NCI-H446 (cell line): ENCODE measurements at places on chromosomes 7 and 10.

GRCh38 chr10:35347899-35348608 is 11.7 kb downstream of the CCNY start:
- no peak for DNase-seq

- DNase-seq, result no peak
These were observed 804.6 kb upstream of the ZWINT start for GRCh38 chr10:57165671-57166070.

- no peak for DNase-seq
These were observed 8.8 kb downstream of the FZD8 start for GRCh38 chr10:35633006-35633980.

DNA sequence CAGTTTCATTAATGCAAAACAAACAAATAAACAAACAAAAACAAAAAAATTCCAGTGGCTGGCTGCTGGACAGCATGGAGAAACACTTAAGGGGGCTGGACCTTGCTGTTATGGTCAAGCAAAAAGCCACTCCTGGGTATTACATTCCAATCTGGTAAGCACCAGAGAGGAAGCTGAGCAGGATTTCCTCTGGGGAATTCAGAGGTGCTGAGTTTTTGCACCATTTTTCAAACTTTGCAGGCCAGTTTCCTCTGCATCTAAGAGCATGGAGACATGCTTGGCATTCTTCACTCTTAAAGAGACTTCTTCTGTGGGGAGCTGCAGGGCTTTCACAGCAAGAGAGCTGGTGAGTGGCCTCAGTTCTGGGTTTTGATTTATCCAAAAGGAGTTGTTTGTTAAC is 84.5 kb downstream of the FZD1 start:
- no peak for DNase-seq

DNA sequence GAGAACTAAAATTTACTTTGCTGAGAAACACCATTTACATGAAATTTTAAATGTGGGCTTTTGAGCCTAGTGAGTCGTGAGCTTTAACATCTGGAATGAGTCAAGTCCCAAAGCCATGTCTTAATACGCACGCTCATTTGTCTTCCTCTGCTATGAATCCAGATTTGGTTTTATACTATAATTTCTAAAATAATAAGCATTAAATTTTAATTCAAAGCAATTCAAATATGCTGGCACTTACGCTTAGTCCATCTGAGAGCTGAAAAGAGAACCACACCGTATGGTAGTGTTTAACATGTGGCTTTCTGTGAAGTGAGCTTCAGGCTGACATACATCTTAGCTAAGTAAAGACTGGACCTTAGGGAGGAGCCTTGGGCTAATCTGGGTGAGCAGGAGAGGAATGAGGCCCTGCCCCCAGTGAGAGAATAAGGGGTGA is 52.2 kb downstream of the CUBN start:
- no peak for DNase-seq

DNA sequence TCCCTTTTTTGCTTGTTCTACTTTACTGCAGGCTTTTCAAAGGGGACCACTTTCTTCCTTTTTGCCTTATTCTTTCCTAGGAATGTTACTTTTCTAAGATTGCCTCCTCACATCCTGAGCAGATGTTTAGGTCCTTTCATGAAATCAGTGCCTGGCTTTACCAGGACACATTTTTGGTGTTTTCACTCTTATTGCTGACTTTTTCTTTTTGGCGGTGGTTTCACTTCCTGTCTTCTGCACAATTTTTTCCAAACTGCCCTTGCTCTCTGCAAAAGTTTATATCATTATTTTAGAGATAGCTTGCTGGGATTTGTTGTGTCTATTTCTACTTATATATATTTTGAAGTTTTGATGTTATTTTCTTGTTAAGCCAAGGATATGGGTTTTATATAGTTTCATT is 332.2 kb upstream of the MTPN start:
- DNase-seq, result no peak

DNA sequence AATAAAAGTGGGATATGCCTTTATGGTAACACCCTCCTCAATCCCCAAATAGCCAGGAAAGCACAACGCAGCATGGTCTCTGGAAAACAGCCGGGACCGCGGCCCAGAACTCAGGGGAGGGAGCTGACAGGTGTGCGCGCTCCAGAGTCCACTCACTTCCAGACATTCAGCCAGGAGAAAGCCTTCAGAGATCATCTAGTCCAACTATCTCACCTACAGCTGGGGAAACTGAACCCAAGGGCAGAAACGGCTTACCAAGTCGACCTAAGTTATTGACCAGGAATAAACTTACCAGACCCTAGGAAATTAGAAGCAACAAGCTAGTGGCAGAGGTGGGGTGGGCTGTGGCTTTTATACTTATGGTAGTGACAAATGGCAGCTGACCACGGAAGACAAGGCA is 16.4 kb downstream of the GSDME start:
- DNase-seq, result no peak

GRCh38 chr7:92421676-92422435 is 25.4 kb upstream of the GATAD1 start:
- DNase-seq, result no peak

- no peak for DNase-seq
These were observed 134.1 kb upstream of the GDF10 start for GRCh38 chr10:47165711-47166404.

GRCh38 chr7:26388256-26388655 is 96.6 kb downstream of the SNX10 start:
- no peak for DNase-seq

DNA sequence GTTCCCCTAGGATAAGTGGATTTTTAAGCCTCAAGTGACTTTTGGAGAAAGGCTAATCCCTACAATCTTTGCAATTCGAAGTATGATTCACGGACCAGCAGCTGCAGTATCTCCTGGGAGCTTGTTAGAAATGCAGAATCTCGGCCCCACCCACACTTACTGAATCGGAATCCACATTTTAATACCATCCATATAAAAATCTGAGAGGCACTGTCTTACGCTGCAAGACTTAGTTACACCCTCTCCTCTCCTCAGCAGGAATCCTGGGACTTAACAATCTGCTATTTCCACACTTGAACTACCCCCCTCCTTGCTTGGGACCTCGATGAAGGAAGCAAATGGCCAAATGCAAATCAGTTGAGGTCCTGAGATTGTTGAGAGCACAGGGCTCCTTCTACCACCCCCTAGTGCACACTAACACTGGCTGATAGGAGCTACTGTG is 21.0 kb downstream of the ITPRIP start:
- no peak for DNase-seq

DNA sequence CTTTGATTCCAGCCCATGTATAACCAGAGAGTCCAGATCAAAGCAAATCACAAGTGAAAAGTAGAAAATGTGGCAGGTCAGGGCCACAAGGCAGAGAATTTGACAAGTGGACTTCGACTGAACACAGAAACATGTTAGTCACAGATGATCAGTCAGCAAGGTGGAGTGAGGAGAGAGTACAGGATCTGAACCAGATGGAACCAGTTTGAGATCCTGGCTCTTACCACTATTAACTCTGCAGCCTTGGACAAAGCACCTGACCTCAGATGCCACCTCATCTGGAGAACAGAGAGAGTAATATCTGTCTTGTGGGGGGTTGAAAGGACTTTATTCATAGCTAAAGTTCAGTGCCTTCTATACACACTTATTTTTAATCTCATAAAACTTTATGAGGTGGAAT is 4.4 kb downstream of the MRLN start:
- DNase-seq, result no peak

GRCh38 chr7:109235316-109235715 is 665.6 kb downstream of the DNAJB9 start:
- no peak for DNase-seq

DNA sequence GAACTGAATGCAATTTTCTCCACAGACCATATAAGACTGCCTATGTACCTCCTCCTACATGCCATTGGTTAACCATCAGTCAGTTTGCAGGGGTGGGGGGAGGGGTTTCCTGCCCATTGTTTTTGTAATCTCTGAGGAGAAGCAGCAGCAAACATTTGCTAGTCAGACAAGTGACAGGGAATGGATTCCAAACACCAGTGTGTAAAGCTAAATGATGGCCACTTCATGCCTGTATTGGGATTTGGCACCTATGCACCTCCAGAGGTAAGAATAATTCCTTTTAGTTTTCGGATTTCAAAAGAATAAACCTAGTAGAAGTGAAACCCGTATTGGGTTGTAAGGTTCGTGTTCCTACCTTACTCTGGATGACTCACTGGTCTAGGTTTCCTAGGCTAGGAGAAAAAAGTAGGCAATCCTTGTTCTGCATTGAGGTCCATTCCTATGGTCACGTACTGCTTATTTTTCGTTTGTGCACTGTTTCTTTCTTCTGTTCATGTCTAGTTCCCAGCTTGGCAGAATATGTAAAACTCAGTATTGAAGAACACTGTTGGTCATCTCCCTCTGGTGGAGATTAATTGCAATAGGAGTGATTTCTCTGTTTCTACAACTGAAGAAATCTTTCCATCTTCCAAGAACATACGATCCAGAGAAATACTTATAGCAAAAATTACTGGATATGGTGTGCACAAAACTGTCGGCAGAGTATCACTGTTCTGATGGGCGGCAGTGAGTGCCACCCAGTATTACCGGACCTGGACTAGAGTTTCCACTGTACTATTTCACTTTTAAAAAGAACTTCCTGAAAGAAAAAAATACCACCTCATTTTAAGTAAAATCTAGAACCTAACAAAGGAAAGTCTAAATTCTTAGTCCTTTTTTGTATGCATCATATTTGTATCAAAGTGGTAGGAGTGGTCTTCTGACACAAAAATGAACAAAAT is at the start of gene AKR1C3:
Gene AKR1C3 (plus strand): TSS at position 150 of the 941 bp plus-strand sequence. CDS start 31 bp downstream, at position 181.
- peak; percentile 19 for DNase-seq

DNA sequence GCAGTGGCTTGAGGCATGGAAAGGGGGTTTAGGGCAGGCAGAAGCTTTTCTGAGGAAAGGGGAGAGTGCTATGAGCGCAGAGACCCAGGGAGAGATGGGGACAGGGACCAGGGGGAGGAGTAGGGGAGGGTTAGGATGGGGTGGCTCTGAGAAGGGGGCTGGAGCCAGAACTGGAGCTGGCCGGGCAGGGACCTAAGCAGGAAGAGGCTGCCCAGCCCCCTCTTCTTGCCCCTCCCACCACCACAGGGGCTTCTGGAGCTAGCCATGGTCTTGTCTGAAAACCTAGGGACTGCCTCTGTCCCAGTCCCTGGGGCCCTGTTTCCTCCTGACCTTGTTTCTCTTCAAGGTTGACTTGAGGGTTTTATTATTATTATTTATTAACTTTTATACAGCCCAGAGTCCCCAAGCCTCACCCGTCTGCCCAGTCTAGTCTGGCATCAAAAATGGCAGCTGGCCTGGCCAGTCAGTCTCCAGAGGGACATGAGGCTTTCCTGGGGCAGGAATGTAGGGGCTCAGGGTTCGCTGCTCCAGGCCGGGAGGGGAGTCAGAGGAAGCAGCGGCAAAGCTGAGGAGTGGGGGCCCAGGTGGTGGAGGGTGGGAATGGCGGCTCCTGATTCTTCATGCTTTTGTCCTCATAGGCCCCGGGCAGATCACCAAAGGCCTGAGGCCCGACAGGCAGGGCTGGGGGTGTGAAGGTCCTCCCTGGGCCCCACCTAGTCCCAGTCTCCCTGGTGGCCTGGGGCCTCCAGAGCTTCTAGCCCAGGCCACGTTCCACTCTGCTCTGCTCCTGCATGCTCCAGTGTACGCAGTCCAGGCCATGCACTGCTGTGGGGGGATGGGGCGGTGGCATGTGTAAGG is 5.7 kb downstream of the TRIM8 start:
- DNase-seq, result no peak

DNA sequence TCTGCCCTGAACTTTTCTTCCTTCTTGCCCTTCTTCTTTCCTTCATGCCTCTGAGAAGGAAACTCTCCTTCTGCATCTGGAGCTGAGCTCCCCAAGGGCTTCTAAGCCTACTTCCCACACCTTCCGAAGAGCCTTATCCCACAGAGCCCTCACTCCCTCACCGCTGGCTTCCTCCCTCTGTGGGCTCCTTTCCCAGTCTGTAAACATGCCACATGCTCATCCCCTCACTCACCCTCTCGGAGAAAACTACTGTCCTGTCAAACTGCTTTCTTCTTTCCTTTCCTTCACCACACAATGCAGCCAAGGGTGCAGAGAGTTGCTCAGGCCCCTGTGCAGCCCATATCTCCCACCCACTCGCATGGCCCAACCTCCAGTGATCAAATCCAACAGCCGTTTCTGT is 18.1 kb downstream of the ANKRD16 start:
- no peak for DNase-seq

GRCh38 chr7:157841773-157842370 is 505.1 kb downstream of the DNAJB6 start:
- no peak for DNase-seq

DNA sequence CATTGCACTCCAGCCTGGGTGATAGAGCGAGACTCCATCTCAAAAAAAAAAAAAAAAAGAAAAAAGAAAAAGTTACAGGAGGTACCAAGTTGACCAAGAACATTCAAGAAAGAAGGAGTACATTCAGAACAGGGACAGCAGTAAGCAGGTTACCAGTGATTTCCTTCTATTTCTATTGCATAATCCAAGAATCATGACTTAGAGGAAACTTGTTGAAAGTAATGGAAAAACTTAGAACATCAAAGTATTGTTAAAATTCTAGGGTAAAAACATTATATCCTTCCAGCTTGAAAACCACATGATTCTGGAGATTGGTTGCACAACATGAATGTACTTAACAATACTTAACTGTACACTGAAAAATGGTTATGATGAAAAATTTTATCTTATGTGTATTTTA is 25.2 kb downstream of the RAPGEF5 start:
- no peak for DNase-seq

DNA sequence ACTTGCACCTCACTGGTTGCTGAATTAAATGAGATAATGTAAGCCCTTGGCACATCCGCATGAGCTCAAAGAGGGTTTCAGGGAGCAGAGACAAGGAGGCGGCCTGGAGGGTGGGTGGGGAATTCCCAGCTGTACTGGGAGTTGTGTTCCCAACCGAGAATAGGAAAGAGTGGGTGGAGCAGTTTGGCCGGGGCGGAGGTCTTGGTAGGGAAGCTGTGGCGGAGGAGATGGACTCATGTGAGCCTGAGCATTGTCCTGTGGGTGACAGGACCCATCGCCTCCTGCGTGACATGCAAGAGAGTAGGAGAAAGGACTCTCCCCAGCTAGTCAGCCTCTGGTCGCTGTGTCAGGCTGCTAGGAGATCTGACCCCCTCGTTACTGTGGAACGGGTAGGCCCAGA is 41.0 kb upstream of the SAMD8 start:
- no peak for DNase-seq

GRCh38 chr10:52228556-52228955 is 85.5 kb upstream of the DKK1 start:
- DNase-seq, result no peak

DNA sequence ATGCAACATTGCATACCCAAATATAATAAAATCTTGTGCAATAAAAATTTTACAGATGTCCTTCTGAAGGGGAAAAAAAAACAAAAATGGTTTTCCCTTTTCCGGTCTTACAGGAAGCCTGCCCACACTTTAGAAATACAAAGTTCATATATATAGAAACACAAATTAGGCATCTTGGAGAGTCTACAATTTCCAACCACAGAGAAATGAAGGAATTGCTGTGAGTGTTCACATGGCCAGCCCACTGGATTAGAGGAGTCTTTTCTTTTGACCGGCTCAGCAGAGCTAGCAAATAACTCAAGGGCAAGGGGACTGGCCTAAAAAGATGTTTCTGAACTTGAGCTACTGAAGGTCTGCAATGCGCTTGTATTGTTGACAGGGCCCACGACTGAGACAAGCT is 92.4 kb downstream of the GLI3 start:
- DNase-seq, result no peak

GRCh38 chr10:6009150-6009549 is 31.8 kb upstream of the IL15RA start:
- no peak for DNase-seq
